ENCODE measurements at places on chromosomes 16 and 17.

- no peak for DNase-seq
Measured at GRCh38 chr16:49486400-49486799, 112.8 kb downstream of the C16orf78 start.

GRCh38 chr17:61486135-61487120 is 34.2 kb downstream of the TBX4 start:
- DNase-seq: no peak

- DNase-seq: no peak
Measured at GRCh38 chr16:54577651-54578128, 291.1 kb upstream of the IRX3 start.

DNA sequence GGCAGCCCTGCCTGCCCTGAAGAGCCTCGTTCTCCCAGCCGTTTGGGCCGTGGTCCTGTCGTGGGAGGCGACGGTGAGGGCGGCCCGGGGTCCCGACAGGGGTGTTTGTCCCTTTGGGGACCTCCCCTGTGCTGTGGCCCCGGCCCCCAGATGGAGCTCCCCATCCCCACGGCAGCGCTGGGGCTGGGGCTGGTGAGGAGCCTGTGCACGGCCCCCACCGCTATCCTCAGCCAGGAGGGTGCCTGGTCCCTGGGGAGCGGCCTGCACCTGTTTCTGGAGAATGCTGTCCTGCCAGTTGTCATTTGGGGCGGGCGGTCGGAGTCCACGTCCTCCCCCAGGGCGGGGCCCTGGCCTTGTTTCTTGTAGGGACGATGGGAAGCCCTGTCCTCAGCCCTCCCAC is 6.6 kb downstream of the CAPN15 start:
- no peak for DNase-seq

DNA sequence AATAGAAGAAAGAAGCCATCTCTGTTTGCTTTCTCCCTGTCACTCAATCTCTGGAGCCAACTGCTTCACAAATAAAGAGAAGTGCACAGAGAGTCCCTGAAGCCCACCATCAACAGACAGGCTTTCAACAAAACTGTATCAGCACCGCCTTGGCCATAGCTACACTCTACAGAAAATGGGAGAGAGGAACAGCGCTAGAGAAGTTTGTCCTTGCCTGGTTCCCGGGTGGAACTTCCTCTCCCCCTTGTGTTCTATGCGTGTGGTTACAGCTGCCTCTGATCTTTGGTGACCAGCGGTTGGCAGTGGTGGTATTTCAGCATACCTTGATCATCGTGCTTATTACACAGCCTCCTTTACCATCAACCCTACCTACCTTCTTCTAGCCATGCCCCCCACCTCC is 91.4 kb upstream of the CCL2 start:
- no peak for DNase-seq

DNA sequence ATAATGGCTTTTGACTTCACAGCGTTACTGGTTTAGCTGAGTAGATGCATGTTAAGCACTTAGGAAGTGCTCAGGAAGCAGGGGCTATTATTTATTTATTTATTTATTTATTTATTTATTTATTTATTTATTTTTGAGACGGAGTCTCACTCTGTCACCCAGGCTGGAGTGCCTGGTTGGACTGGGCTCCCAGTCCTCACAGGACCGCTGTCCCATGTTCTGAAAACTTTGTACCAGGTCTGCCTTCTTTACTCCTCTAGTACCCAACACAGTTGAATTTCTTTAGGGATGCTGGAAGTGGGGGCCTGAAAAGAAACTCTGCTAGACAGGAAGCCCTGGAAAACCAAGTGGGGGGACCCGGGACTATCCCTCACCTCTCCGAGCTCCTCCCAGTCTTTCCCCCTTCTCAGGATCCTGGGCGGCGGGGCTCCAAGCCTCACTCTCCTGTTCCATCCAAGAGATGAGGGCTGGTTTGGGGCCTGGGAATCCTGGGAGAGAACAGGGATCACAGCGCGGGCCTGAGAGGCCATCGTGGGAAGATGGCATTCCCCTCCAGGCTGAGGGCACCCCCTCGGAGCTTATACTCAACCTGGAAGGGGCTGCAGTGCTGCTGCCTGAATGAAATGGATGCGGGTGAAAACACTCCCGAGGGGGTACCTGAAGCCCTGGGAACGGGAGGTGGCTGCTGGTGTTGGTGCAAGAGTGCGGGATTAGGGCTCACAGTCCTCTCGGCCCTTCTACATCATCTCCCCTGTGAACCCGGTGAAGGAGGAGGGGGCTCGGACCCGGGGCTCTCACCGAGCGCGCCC is 674 bp downstream of the ZNF688 start:
- peak; percentile 36 for DNase-seq

- no peak for DNase-seq
Measured at GRCh38 chr17:72901083-72901482, 191.4 kb downstream of the SLC39A11 start.

Measured in germinal center (tissue), 1 donor.